ENCODE measurements at places on chromosomes 12 and 14.

GRCh38 chr14:33693237-33693636 is 257.6 kb downstream of the EGLN3 start:
- no peak for DNase-seq

DNA sequence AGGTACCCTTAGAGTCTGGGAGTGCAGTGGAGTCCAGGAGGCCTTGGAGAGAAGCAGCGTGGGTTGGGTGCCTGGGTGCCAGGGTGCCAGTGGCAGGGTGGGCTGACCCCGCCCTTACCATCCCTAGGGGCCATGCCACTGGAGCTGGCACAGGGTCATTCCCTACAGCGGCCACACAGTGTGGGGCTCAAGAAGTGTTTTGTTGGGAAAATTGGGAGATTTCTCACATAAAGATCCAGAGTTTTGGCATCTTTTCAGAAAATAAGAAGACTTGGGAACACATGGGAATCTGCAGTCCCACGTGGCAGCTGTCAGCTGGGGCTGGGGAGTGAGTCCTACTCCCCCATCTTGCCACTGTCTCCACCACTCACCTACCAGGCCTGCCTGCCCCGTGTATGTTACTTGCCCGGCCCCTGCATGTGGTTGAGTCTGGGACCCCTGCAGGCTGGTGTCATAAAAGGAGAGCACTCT is 4.2 kb downstream of the VASH1 start:
- no peak for DNase-seq

- DNase-seq = no peak
Measured at GRCh38 chr14:56870336-56870735, 60.1 kb upstream of the OTX2 start.

DNA sequence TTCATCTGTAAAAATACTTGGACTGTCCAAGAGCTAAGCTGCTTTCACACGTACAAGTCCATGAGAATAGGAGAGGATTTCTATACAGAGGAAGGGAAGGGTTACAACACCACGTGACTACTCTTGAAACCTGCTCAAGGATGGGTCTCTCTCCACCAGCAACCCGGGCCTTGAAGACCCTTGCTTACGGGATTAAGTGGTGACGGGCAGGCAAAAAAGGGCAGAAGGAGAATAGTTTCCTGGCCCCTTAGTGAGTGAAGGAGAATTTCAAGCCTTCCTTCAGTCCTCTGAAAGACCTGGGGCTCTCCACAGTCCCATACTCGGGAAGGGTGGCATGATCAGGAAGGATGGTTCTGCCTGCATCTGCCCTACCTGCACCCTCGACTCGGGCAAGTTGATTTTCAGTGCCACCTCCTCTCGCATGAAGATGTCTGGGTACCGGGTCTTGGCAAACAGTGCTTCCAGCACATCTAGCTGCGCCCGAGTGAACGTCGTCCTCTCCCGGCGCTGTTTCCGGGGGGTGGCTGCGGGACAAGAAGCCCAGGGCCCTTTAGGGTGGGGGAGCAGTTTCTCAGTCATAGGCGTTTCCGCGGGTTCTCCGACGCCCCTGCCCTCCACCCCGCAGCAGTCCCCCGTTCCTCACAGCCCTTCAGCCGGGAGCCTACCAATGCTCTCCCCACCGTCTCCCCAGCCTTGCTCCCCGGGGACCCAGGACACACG is 6.3 kb downstream of the OTX2 start:
- no peak for DNase-seq

GRCh38 chr12:5623411-5623810 is 191.5 kb downstream of the NTF3 start:
- DNase-seq = no peak

- DNase-seq = no peak
Measured at GRCh38 chr14:24392325-24393091, 6.3 kb upstream of the NYNRIN start.

GRCh38 chr14:91142214-91142668 is 28.4 kb downstream of the DGLUCY start:
- no peak for DNase-seq

- no peak for DNase-seq
Measured at GRCh38 chr14:68458840-68459469, 333.9 kb downstream of the ZFP36L1 start.

GRCh38 chr12:68638721-68639395 is 28.2 kb downstream of the RAP1B start:
- no peak for DNase-seq

DNA sequence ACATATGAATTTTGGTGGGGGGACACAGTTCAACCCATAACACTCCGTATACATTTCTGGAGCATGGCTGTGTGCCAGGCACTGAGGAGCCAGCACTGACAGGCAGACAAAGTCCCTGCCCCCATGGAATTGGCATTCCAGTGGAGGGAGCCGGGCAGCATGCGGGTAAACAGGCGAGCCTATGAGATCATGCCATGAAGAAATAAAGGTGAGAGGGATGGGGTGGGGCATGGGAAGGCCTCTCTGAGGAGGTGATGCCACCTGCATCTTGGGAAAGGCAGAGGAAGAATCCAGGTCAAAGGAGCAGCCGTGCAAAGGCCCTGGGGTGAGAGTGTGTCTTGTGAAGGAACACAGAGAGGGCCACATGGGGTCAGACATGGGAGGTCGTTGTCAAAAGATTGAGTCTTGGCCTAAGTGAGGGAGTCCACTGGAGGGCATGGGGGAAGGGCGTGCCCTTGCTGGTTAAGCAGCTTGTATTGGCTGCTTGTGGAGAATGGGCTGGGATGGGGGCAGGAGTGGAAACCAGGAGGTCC is 3.6 kb downstream of the OTUB2 start:
- no peak for DNase-seq

GRCh38 chr14:51865953-51866747 is 5.7 kb downstream of the GNG2 start:
- DNase-seq = no peak

DNA sequence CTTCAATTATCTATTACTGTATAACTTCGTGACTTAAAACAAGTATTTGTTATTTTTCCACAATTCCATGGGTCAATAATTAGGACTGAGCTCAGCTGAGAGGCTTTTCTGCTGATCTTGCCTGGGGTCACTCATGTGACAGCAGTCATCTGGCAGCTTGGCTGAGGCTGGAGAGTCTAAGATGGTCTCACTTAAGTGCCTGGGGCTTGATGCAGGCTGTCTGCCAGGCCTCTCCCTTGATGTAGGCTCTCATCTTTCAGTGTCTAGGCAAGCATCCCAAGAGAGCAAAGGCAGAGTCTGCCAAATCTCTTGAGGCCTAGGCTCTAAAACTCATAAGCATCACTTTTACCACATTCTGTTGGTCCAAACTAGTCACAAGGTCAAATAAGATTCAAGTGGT is 93.2 kb downstream of the NKX2-1 start:
- DNase-seq = no peak

DNA sequence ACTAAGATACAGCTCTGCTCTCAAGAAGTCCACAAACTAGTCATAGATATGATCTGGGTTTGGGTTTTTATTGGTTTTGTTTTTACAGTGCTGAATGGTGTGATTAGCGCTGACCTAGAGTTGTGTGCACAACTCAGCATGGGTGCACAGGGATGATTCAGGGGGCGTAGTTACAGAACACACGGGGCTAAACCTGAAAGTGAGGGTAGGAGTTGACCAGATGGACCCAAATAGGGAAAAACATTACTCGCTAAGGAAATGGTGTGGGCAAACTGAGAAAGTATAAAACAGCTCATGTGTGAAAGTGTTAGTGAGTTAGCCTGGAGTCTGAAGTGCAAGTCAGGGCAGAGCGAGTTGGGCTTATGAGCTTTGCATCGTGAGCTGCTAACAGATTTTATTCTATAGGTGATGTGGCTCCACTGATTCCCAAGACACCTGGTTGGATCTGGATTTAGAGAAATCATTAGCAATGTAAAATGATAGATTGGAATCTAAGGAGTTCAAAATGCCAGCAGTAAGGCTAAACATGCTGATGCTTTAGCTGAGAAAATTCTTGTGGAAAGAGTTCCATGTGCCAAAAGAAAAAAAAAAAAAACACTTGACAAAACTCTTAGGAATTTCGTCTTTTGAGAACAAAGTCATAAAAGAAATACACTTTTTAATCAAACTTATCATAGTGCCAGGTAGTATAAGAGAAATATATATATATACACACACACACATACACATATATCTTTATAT is 134.9 kb downstream of the SLC5A8 start:
- no peak for DNase-seq

GRCh38 chr14:96817750-96818666 is 20.8 kb downstream of the VRK1 start:
- DNase-seq = no peak

DNA sequence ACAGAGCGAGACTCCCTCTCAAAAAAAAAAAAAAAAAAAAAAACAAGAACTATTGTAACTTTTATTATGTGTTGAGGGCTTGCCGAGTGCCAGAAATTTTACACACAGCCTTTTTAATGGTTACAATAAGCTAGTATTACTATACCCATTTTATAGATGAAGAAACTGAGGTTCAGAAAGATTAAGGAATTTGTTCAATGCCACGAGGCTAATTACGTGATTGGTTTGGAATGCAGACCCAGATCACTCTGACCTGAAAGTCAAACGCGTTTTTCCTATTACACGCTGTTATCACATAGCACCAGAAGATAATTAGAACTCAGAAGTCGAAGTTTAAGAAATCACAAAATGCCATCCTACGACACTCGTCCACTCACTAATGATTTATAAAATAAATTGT is 48.9 kb upstream of the RAP1B start:
- DNase-seq = no peak

- no peak for DNase-seq
Measured at GRCh38 chr14:73467800-73468199, 9.5 kb upstream of the NUMB start.

GRCh38 chr14:78673845-78674244 is 503.7 kb downstream of the NRXN3 start:
- no peak for DNase-seq

GRCh38 chr14:34018564-34019244 is 67.8 kb upstream of the EGLN3 start:
- no peak for DNase-seq

All from GDM1 (cell line).